AG09309 (cell line): ENCODE measurements at places on chromosomes 2 and 18.

DNA sequence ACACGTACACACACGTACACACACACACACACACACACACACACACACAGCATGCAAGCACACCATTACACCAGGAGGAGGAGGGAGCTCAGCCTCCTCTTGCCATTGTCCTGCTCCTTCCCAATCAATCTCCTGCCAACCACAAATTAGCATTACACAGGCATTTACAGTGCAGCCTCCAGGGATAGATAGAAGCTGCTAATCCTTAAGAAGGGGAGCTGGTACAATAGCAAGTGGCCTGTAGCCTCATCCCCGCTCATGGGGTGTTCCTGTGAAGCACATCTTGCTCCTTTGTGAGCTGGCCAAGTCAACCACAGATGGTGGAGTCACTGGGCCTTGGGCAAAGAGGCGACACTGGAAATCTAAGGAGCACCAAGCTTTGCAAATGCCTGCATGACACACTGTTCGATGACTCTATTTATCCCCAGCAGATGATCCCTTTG, 110.3 kb upstream of the PKDCC start:
- no peak for DNase-seq

- no peak for DNase-seq
Observed at GRCh38 chr2:64863097-64863820, 125.9 kb upstream of the SLC1A4 start.

DNA sequence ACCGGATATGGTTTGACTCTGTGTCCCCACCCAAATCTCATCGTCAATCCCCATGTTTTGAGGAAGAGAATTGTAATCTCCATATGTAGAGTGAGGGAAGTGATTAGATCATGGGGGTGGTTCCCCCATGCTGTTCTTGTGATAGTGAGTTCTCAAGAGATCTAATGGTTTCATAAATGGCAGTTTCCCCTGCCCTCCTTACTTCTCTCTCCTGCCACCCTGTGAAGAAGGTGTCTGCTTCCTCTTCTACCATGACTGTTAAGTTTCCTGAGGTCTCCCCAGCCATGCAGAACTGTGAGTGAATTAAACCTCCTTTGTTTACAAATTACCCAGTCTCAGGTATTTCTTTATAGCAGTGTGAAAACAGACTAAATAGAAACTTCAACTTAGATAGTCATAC, 69.5 kb downstream of the SESTD1 start:
- no peak for DNase-seq

- no peak for DNase-seq
Observed at GRCh38 chr18:31998880-31999412, 19.7 kb upstream of the RNF125 start.

DNA sequence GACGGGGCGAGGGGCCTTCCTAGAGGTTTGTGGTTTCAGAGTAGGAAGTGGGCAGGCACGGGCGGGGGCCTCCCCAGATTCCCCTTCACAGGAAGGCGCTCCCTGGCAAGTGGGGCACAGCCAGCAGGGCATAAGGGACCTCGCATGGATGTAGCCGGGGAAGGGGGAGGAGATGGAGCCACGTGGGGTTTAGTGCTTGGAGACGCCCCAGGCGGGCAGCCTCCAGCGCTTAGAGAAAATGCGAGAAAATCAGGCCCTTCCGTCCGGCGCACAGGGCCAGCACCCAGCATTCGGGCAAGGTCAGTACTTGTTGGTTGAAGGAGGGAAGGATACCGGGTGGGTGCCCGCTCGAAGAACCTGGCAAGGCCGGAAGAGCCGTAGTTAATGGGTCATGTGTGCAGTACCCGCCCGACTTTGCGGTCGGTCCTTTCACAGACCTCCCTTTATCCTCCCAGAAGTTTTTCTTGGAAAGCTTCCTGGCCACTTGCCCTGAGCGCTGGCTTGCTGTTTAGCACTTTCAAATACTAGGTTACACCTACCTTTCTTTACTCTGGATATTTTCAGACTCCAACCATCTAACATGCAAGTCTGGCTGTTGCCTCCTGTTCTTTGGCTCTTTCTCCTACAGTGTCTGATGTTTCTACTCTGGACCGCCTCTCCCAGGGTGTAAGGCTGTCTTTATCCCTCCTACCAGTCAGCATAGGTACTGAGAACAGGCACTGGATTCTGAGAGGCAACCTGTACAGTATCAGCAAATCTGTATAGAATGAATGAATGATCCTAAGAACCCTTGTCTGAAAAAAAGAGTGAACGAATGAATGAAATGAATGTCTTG, 78.1 kb downstream of the CIB4 start:
- DNase-seq = no peak

DNA sequence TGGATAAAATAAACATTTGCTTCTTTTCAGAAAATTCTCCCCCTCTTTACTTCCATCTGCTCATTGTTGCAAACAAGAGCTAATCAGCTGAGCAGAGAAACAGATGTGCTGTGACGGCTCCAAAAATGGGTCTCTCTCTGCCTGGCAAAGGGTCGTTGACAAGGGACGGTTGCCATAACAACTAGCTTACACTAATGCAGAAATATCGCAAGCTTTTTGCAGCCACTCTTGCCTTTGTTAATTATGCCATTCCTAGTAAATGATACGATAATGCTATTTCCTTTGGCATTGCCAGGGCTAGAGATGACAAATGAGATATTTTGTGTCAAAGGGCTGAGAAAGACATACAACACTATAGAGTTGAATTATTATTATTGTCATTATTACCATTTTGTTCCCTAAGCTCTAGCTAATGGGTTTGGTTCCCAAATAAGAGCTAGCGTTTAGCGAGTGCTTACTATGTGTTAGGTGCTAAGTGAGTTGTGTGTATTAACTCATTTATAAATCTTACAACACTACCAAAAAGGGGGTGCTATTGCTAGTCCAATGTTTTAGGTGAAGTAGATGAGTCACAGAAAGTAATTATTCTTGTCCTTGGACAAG, 46.8 kb downstream of the MYO3B start:
- no peak for DNase-seq
